ENCODE measurements at places on chromosomes 11 and 22. TPM values are rescaled to one million over a fixed set of nuclear protein-coding genes. Genes with fewer than 3 reads are reported as not detected.

DNA sequence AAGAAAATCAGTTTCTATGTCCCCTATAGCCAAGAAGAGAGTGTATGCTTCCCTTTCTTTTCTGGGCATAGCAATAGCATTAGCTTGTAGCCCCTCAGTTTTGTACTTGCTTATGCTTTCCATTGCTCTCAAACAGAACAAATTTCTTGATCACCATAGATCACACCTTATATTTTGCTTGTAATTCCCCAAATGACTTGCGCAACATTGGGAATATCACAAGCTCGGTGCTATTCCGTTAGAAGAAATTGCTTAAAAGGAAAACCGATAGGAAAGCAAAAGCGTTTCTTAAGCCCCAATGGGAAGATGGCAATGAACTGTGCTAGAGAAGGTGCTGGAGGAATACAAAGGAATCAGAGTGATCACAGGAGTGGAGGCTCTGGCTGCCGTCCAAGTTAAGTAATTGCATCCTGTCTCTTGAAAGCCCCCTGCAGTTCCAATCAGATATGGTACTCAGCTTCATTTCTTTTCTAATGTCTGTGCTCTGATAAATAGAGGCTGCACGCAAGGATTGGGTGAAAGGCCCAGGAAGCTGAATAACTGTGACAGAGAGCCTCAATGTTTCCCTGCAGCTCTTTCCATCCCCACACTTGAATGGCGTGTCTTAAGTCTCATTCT lies 182.1 kb upstream of the KIRREL3 start:
- no peak for DNase-seq

The PANX2 gene
- 1.4 TPM for total RNA-seq

The APLP2 gene
- 177 TPM for total RNA-seq

- no peak for DNase-seq
These were observed 129.0 kb downstream of the NECTIN1 start for GRCh38 chr11:119599864-119600541.

DNA sequence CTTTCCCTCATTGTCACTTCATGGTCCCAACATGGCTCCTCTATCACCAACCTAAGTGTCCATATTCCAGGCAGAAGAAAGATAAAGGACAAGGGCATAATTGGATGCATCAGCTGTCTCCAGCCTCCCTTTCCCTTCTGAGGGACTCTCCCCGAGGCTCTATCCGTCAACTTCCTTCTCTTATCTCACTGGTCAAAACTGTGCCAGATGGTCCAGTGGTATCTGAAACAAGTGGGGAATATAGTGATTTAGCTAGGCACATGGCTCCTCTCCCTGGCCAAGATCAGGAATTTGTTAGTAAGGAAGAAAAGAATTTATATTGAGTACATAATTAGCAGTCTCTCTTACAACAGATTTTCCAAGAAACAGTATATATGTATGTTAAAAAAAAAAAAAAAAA lies 12.6 kb upstream of the SPON1 start:
- DNase-seq = no peak

The APOBEC3B gene
- 5.5 TPM for total RNA-seq

The BTG4 gene
- not detected for total RNA-seq

- no peak for DNase-seq
These were observed 935 bp upstream of the RTN4RL2 start for GRCh38 chr11:57459164-57460021.

GRCh38 chr11:103812680-103813079 lies 223.8 kb upstream of the DDI1 start:
- no peak for DNase-seq
